Activated CD8-positive, alpha-beta memory T cell treated with anti-CD3 and anti-CD28 coated beads, Interleukin-2, amount 50 U/mL, for 4 hours (primary cell): ENCODE measurements at places on chromosomes 5 and 9.

DNA sequence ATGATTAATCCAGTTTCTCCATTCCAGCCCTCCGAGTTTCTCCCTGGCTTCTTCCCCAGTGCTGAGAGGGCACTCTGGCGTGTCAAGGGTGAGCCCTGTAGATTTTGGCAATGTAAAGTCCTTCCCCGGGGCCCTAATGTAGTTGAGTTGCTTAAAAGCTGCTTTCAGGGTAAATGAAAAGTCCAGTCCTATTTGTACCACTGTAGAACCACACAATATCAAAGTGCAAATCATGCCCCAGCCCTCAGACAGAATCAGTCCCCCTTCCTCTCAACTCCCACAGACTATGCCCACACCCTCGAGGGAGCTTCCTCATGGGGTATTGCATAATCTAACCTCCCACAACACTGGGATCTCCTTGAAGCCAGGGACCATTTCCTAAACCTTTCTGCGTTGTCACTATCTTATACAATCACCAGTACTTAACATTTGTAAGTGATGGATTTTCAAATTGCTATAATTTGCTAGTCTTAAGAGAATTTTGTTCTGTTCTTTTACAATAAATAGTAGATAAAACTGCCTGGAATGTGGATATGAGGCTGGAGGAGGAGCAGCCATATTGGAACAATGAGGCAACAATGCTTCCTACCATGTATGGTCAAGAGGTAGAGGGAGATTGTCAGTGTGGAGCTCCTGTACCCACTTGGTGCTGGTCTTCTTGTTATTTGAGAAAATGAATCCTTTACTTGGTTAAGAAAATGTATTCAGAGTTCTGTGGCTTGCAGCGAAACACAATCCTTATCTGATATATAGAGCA, 34.4 kb downstream of the ZNF366 start:
- no peak for DNase-seq

DNA sequence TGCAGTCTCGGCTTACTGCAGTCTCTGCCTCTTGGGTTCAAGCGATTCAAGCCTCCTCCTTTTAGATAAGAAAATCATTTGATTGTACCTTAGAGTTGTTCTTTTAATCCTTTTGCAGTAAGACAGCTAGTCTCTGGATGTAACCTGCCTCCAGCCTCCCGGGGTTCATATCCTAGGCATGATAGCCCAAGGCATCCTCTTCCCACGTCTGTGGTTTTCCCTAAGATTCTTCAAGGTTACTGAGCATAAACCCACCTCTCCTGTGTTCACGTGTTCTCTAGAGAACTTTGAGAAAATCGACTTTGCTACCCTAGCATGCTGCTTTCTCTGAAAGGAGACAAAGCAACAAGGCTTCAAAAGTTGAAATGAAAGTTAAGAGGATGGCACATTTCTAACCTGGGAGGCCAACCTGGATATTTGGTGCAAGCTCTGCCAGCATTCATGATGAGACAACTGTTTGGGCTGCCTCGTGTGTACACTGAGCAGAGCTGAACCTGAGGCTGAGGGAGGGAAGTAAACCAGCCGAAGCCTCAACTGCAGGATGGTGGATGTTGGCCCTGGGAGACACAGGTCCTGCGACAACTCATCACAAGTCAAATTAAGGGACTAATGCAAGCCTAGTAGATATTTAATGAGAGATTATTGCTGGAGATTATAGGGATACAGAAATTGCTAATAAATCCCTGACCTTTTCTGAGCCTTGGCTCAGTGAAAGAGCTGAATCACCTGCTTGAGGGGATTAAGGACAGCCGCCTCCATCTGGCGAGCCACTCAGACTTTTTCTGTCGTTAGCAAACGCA, 261.8 kb downstream of the ARHGAP26 start:
- no peak for DNase-seq

DNA sequence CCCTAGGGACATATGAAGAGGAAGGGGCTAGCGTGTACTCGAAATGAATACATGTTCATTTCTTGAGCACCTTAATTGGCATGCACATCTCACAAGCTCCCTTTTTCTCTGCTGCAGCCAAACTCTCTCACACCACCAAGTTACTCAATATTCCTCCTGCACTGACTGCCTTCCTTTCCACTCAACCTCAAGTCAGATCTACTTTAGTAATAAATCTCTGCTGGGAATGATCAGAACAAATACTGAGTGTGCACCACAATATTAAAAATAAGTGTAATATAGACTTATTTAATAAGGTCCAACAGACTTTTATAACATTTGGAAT, 995.8 kb upstream of the WWC1 start:
- no peak for DNase-seq

DNA sequence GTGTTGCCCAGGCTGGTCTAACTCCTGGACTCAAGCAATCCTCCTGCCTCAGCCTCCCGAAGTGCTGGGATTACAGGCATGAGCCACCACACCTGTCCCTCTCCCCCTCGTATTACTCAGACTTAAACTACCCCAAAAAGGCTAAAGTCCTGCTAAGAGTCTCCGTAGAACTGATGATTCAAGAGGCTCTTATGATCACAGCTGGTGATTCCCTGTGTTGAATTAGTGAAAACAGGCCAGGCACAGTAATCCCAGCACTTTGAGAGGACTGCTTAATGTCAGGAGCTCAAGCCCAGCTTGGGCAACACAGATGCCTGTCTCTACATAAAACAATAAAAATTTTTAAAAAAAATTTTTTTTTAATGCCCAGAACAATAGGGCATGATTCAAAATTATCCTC, 9.2 kb downstream of the CDC26 start:
- no peak for DNase-seq

GRCh38 chr5:72852356-72852755, 35.9 kb downstream of the TNPO1 start:
- no peak for DNase-seq

GRCh38 chr5:163915481-163915961, 410.1 kb downstream of the MAT2B start:
- DNase-seq = no peak

DNA sequence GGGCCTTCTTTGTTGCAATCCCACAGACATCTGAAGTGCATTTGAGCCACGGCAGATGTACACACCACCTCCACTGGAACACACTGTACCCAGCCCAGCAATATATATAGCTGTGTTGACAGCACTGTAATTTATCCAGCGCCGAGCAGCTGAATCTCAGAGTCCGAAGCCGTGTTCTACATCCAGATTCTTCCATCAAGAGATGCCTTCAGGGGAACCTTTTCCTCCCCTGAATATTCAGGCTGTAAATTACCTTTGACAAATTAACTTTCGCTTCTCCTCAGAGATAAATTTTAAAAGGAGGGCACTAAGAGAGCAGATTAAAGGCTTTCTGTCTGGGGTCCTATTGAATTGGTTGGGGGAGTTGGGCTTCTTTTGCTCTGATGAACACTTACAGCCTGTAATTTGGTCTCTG, 76.4 kb downstream of the ROR2 start:
- no peak for DNase-seq

- no peak for DNase-seq
Measured at GRCh38 chr5:169649486-169649885, 12.4 kb downstream of the DOCK2 start.

GRCh38 chr5:157836121-157836753, 22.7 kb downstream of the CLINT1 start:
- no peak for DNase-seq

DNA sequence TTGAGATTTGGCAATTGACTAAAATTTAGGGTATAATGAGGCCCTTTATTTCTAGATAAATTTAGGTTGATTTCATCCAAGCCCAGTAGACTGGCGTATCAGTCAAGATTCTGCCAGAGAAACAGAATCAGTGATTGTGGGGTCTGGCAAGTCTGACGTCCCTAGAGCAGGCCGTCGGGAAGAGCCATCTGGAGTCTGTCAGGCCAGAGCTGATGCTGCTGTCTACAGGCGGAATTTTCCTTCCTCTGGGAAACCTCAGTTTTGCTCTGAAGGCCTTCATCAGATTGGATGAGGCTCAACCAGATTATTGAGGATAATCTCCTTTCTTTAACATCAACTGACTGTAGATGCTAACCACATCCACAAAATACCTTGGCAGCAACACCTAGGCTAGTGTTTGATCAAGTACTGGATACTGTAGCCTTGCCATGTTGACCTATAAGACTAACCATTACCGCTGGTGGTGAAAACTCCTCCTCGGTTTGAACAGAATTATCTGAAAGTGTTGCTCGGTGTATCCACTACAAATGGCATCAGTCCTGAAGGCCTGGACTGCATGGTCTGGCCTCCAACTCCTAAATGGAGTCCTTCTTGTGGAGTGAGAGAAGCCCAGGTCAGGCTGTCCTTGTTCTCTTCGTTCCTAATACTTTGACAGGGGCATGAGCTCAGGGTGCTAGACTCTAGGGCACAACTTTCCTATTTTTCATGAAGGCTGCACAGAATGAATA, 83.2 kb upstream of the ANKH start:
- no peak for DNase-seq

GRCh38 chr9:698954-699353, 142.5 kb upstream of the DMRT1 start:
- no peak for DNase-seq

DNA sequence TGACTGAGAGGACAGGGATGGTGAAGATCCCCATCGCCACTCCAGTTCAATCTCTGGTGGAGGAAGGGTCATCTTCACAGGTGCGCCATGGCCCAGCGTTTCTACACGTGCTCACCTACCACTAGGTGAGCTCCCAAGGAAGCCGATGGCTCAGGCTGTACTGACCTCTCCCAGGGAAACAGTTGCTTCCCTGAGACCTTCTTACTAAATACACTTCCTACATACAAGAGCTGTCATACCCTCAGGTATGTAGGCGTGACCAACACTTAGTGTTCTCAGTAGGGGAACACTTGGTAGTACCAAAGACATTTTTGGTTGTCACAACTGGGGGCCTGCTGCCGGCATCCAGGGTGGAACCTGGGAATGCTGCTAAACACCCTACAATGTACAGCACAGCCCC, 75.2 kb downstream of the TENT4A start:
- DNase-seq = no peak

DNA sequence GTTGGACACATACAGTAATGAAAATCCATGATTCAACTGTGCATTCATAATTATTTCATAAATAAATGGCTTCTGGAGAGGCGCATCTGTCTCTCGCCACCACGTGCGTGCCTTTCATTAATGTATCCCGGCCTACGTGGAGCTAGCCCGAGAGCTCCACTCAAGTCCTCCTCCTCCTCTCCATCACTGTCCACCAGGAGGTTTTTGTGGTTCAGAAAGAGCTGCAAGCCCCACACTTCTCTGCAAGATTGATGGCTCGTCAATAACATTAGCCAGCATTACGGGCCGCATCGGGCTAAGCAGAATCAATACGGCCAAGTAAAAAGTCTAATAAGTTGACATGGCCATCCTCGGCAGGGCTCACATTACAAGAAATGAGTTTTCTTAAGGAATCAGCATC, 499.8 kb downstream of the BNC2 start:
- no peak for DNase-seq

DNA sequence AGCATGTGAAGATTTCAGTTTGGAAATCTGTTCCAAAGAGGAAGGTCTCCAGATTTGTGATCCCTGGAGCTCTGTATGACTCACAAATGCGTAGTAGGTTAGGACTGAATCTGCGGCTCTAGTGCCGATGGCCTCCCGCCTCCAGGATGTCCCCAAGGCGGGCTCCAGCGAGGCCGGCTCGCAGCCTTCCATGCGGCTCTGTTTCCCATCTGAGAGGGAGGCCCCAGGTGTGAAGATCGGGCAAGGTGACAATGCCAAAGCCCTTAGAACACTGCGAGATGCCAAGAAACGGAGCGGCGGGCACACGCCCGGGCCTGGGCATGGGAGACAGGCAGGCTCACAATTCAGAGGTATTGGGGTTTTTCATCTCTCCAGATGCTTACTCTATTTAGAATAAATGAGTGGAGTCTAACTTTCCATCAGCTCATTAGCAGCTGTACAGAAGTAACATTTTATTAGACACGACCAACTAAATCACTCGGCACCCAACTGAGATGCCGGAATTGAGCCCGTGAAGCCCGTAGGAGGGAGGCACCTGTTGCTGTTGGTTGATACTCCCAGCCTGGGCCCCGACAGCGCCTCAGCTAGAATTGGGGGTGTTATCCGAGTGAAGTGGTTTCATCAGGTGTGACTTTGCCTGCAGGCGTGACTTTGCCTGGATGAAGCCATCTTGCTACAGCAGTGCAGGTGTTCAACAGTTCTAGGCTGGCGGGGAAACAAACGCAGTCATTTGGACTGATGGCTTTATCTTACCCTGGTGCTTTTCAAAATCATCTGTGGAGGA, 7.4 kb upstream of the MRPS2 start:
- no peak for DNase-seq

- DNase-seq = no peak
Measured at GRCh38 chr5:134938030-134938429, 29.7 kb upstream of the CATSPER3 start.

GRCh38 chr9:131559421-131560000, 14.2 kb downstream of the PRRT1B start:
- DNase-seq = no peak

DNA sequence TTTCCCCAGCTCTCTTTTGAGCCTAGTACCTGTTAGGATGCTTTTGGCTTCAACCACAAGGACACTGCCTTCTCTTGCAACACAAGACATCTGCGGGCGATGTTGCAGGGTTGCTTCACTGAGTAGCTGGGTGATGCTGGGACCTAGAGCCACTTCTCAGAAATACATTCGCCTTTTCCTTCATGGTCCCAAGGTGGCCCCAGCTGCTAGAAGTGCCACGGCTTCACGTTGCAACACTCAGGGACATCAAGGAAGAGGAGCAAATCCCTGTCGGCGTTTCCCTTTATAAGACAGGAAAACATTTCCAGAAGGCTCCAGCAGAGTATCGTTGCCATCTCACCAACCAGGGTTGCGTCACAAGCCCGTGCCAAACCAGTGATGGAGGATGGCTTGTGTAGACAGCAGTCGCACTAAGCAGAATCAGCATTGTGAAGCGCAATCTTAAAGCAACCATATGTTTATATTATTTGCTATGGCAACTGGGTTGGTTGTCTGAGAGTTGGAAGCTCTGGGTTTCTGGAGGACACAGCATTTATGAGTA, 62.7 kb downstream of the ANKRD33B start:
- no peak for DNase-seq

DNA sequence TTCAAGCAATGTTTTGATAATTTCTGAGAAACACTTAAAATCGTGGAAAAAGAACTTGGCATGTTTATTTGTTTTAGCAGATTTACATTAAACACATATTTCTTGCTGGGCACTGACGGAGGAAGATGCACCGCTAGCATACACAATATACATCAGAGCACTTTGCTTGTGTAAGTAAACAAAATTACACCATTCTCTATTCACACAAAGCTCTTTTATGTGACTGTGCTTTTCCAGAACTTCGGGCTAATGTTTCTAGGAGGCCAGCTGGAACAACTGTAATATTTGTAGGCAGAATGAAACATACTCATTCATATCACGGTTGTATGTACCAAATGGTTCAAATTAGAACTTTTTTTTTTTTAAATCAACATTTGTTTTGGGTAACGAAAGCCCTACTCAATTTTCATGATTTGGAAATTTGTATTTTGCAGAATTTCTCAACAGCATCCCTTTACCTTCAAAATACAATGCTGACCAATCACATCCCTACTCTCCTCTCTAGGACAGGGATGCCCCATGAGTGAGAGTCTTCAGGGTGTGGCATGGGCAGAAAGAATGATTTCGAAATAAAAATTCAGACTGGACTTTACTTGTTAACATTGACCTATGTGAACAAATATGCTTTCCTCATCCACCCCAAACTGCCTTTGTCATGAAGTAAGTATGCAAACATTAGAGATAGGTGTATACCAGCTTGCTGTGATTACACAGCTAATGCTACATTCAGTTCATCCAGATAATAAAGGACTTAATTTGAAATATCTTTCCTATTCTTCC, 425.1 kb downstream of the BNC2 start:
- DNase-seq = no peak
